ENCODE measurements at places on chromosomes 5 and 9. TPM values are rescaled to one million over a fixed set of nuclear protein-coding genes. Genes with fewer than 3 reads are reported as not detected.

CCL21 gene
- total RNA-seq: not detected

LCN2 gene
- 3.9 TPM for total RNA-seq

PDGFRB gene
- 0.13 TPM for total RNA-seq

CKMT2 gene
- not detected for total RNA-seq

PCDHA4 gene
- total RNA-seq: 0.95 TPM

CLIC3 gene
- 3.7 TPM for total RNA-seq

FAM78A gene
- 0.48 TPM for total RNA-seq

DTWD2 gene
- 1.2 TPM for total RNA-seq

PCDHGB6 gene
- not detected for total RNA-seq

PCDHGA2 gene
- total RNA-seq: 0.78 TPM

MPDZ gene
- 10.6 TPM for total RNA-seq

C5orf34 gene
- total RNA-seq: 4.3 TPM

EIF4E1B gene
- not detected for total RNA-seq

TICAM2 gene
- 1.3 TPM for total RNA-seq

OSMR gene
- total RNA-seq: 77.8 TPM

PCDHGA6 gene
- total RNA-seq: 0.29 TPM

ARL14EPL gene
- not detected for total RNA-seq

LIFR gene
- 6.1 TPM for total RNA-seq

CTXN3 gene
- total RNA-seq: not detected

HRCT1 gene
- total RNA-seq: not detected

CDKN2B-AS1 gene
- total RNA-seq: not detected

GRXCR2 gene
- total RNA-seq: not detected

ZFP2 gene
- total RNA-seq: not detected

INSL4 gene
- total RNA-seq: 16.3 TPM

OCLN gene
- 9.7 TPM for total RNA-seq

MIGA2 gene
- 12.3 TPM for total RNA-seq

UGT3A2 gene
- not detected for total RNA-seq

NUTM2F gene
- total RNA-seq: not detected

NME5 gene
- total RNA-seq: not detected

FOXD4L6 gene
- not detected for total RNA-seq

TTC39B gene
- total RNA-seq: 1.2 TPM

HCN1 gene
- total RNA-seq: not detected

F12 gene
- total RNA-seq: 23.9 TPM

TAS2R1 gene
- total RNA-seq: not detected

CCDC192 gene
- total RNA-seq: not detected

CATSPER3 gene
- total RNA-seq: 0.40 TPM

RMI1 gene
- total RNA-seq: 8.1 TPM

IL9 gene
- not detected for total RNA-seq

RMND5B gene
- 33.5 TPM for total RNA-seq

BTNL8 gene
- total RNA-seq: not detected

ACTBL2 gene
- not detected for total RNA-seq

DPM2 gene
- 44.5 TPM for total RNA-seq

SPINK6 gene
- total RNA-seq: not detected

SPATA31C1 gene
- total RNA-seq: not detected

LHX3 gene
- 0.14 TPM for total RNA-seq

TMEM171 gene
- total RNA-seq: 6.4 TPM

Data from A549 treated with ZK216348 at 1 μM for 4 hours (cell line).